ENCODE measurements at places on chromosomes 11 and 22. TPM values are rescaled to one million over a fixed set of nuclear protein-coding genes. Genes with fewer than 3 reads are reported as not detected.

Gene BTBD18
- not detected for total RNA-seq

Gene INSC
- under 0.01 TPM for total RNA-seq

Gene SCGB1D2
- total RNA-seq: not detected

Gene PAK1
- 0.57 TPM for total RNA-seq

Gene GLYAT
- not detected for total RNA-seq

Gene OR8G5
- not detected for total RNA-seq

Gene EXPH5
- total RNA-seq: 0.06 TPM

Gene DUSP8
- 0.32 TPM for total RNA-seq

Gene TOLLIP
- 40.3 TPM for total RNA-seq

Gene CBLIF
- not detected for total RNA-seq

Gene PTPRCAP
- total RNA-seq: 0.49 TPM

Gene GAL
- total RNA-seq: 0.19 TPM

Gene NCF4
- not detected for total RNA-seq

Gene CCDC88B
- total RNA-seq: 2.4 TPM

Gene APOL1
- 58.3 TPM for total RNA-seq

Gene SLC5A1
- total RNA-seq: not detected

Gene APOC3
- not detected for total RNA-seq

Gene ARHGAP20
- total RNA-seq: 0.16 TPM

Gene CRACR2B
- total RNA-seq: 12.3 TPM

Gene TEX54
- not detected for total RNA-seq

Gene ASCL2
- total RNA-seq: not detected

Gene TMPRSS6
- not detected for total RNA-seq

Gene TIGD3
- 0.13 TPM for total RNA-seq

Gene C11orf98
- total RNA-seq: 29.8 TPM

Gene CTNND1
- total RNA-seq: 366 TPM

Gene PRR33
- total RNA-seq: not detected

Gene NDUFS3
- total RNA-seq: 58.1 TPM

Gene HSPB2
- total RNA-seq: not detected

Gene ZNF70
- 3.1 TPM for total RNA-seq

Gene ARHGAP32
- total RNA-seq: 1.8 TPM

Gene ART1
- total RNA-seq: not detected

Gene DRD2
- not detected for total RNA-seq

Gene USH1C
- not detected for total RNA-seq

Gene CHRM1
- not detected for total RNA-seq

Gene ALX4
- total RNA-seq: not detected

Gene ISX
- total RNA-seq: not detected

Gene BET1L
- total RNA-seq: 18.3 TPM

Gene GNG3
- total RNA-seq: not detected

Gene OR4X2
- not detected for total RNA-seq

Gene TMEM191B
- total RNA-seq: 2.4 TPM

Gene APOA1
- not detected for total RNA-seq

Gene ANO1
- total RNA-seq: 0.13 TPM

Gene ABCC8
- total RNA-seq: not detected

Gene CELSR1
- total RNA-seq: 74.3 TPM

Gene DLG2
- 0.49 TPM for total RNA-seq

Gene SYT12
- total RNA-seq: not detected

Gene SPINDOC
- 17.8 TPM for total RNA-seq

Gene KRTAP5-2
- not detected for total RNA-seq

Gene TMPRSS5
- 0.16 TPM for total RNA-seq

Gene KCNK4
- not detected for total RNA-seq

Gene OR2D2
- 0.19 TPM for total RNA-seq

Gene DDIAS
- 5.7 TPM for total RNA-seq

Gene APIP
- 18.0 TPM for total RNA-seq
